Femur (tissue), 1 donor: ENCODE measurements at places on chromosomes 3 and 15.

GRCh38 chr3:151923901-151924300 lies 50.5 kb downstream of the SUCNR1 start:
- DNase-seq, result no peak

- DNase-seq, result no peak
Measured at GRCh38 chr15:57541271-57541670, 50.4 kb upstream of the MYZAP start.

GRCh38 chr3:140284372-140284771 lies 349.4 kb downstream of the CLSTN2 start:
- no peak for DNase-seq

- DNase-seq, result no peak
Measured at GRCh38 chr3:14764331-14765059, 54.3 kb upstream of the FGD5 start.

DNA sequence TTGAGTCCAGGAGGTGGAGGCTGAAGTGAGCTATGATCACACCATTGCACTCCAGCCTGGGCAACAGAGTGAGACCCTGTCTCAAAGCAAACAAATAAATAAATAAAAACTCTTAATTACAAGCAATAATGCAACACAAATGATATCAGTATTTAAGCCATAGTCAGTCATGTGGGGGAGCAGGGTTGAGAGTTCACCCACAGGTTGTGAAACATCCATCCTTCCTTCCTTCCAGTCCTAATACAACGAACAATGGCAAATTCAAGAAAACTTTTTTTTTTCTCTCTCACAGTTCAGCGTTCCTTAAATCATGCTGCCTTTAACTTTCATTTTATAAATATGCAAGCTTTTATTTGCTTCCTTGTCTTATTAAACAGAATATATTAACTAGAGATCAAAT lies 24.1 kb downstream of the ZNF592 start:
- no peak for DNase-seq

- no peak for DNase-seq
Measured at GRCh38 chr3:186380622-186381380, 18.8 kb upstream of the DGKG start.

- no peak for DNase-seq
Measured at GRCh38 chr3:197380786-197381185, 82.4 kb upstream of the DLG1 start.

- DNase-seq, result no peak
Measured at GRCh38 chr3:183534249-183534648, 21.3 kb downstream of the KLHL6 start.

GRCh38 chr15:48925714-48926223 lies 38.0 kb downstream of the SHC4 start:
- DNase-seq, result no peak

DNA sequence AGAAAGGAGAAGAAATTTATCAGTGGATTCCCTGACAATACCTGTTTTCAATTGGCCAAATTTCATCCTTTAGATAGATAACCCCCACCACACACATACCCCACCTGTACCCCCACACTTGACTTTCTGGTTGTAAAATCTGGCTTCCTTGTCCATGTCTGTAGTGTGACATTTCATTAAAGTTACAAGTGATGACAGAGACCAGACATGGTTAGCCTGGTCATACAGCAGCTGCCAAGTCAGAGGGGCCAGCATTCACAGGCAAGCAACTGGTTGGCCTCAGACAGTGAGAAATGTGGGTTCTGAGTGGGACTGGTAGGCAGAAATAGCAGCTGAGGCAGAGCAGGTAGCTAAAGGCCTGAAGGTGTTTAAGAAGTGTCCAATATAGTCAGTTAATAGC lies 238.6 kb upstream of the SOX14 start:
- DNase-seq, result no peak

GRCh38 chr15:88375234-88375927 lies 91.8 kb downstream of the MRPL46 start:
- no peak for DNase-seq

DNA sequence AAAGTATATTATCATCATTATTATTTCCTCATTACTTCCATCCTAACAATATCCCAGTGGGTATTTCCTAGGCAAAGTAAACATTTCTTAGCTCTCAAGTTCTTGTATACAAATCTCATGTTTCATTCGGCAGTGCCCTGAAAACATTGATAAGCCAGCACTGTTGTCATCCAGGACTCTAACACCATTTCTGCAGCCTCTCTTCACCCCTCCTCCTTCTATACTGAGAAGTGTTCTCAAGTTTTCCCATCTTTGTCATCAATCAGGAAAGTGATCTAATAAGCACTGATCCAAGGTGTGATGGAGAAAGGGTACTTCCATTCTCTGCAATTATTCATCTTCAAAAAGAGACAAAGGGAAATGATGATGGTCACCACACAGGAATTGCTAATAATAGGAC lies 168.4 kb upstream of the CCDC54 start:
- no peak for DNase-seq

DNA sequence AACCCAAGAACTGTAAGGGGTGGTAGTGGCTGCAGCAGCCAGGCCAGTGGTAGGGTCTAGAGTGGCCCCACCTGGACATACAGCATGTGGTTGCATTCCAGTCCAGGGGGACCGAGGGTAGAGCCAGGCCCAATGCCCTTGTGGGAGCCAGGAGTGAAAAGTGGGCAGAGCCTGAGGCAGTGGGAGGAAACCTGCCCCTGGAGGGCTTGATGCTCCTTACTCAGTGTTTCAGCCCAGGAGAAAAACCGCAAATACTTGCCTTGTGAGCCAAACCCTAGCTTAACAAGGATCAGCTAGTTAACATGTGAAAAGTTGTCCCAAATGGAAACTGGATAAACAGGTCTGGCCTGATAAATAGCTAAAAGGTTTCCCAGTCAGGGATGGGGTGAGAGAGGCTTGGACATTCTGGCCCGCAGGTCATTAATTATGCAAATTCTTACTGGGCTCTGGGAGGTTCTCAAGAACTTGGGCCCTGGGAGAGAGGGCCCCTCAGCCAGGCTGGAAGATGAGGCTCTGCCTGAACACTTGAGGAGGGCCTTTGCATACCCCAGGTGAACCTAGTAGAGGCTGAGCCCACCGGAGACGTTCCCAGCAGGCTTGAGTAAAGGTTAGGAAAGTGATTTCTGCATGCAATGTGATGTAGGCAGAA lies 222.1 kb downstream of the THSD4 start:
- no peak for DNase-seq

- DNase-seq, result no peak
Measured at GRCh38 chr3:58074997-58075396, 66.8 kb downstream of the FLNB start.

GRCh38 chr15:89740137-89740536 lies 10.9 kb downstream of the MESP1 start:
- DNase-seq, result peak; percentile 69

DNA sequence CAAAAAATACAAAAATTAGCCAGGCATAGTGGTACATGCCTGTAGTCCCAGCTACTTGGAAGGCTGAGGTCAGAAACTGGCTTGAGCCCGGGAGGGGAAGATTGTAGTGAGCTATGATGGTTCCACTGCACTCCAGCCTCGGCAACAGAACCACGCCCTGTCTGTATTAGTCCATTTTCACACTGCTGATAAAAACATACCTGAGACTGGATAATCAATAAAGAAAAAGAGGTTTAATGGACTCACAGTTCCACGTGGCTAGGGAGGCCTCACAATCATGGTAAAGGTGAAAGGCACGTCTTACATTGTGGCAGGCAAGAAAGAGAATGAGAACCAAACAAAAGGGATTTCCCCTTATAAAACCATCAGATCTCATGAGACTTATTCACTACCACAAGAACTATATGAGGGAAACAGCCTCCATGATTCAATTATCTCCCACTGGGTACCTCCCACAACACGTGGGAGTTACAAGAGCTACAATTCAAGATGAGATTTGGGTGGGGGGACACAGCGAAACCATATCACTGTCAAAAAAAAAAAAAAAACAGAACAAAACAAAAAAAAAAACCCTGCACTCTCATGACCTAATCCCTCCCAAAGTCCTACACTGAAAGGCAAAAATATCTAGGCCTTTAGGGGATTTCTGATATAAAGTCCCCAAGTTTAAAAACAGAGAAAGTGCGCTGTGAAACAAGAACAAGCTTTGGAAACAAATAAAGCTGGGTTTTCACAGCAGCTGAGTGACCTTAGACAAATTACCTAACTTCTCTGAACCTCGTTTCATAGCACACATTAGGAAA lies 224.7 kb downstream of the IGSF11 start:
- DNase-seq, result no peak

GRCh38 chr3:112074006-112074405 lies 12.2 kb upstream of the C3orf52 start:
- no peak for DNase-seq

DNA sequence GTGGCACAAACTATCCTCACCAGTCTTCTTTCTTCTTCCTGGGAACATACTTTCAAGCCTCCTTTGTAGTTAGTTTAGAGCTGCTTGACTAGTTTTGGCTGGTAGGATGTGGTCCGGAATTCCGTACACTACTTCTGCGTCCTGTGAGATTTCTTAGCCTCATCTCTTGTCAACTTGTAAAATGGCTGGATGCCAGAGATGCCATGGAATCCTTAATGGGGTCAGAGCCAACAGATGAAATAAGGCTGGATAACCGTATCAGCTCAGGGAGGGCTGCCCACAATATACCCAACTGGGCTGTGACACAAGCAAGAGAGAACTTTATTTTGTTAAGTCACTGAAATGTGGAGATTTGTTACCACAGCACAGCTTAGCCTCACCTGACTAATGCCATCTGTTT lies 466.9 kb upstream of the MDFIC2 start:
- DNase-seq, result no peak

DNA sequence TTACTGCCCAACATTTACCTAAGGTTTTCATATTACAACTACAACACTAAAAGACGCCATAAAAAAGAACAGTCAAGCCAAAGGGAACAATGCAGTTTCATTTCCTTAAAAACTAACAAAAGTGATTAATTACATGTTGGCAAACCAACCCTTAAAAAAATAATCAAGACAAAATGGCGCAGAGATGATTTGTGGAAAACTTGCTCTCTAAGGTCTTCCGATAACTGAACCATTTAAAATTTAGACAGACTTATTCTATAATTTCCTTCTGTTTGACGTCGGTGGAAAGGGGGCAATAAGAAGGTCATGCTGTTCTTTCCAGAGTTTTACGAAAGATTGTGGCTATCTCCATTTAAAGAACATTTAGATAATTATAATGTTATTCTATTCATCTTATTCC lies 87.6 kb downstream of the RYK start:
- DNase-seq, result no peak

DNA sequence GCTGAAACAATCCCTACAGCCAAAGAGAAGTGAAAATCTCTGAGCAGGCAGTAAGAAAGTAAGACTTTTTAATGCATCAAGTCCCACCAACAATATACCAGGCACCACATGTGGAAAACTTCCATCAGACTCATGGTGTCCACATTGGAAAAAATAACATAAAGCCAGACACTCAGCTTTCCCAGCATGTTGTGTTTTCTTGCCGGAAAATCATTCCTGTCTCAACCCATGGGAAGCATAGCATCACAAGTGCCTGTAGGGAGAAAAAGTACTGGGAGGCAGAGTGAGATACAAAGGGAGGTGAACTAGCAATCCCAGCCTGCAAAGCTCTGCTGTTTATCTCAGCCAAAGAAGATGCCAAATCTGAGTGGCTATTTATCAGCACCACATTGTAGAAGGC lies 868.9 kb downstream of the SI start:
- DNase-seq, result no peak
